ENCODE measurements at places on chromosomes 5 and 9.

GRCh38 chr9:114844766-114845165 lies 38.9 kb upstream of the TNFSF15 start:
- DNase-seq: no peak

GRCh38 chr5:29169886-29170285 lies 2023.6 kb upstream of the CDH6 start:
- DNase-seq: no peak

DNA sequence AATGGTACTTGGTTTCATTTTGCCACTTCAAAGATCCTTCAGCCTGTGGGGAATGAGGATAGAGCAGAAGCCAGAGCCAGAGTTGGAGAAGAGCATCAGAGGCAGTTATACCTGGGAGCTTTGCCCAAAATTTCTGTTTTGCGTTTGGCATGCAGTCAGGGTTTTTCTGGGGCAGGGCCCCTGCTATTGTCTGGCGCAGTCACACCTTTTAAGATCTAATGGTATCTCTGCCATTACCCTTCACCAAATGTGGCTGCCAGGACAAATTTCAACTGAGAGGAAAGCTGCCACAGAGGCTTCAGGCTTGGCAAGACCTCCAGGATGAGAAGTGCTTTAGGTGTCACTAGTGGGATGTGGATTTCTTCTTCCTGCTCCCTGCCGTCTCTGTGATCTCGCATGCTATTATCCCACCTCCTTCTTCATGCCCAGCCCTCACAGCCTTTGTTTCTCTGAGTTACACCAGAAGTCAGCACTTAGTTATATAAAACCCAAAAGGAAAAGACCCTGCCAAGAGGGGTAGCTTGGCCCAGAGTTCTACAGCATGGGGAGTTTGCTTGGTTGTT lies 357.0 kb downstream of the TLE4 start:
- DNase-seq: no peak

- DNase-seq: no peak
Observed at GRCh38 chr5:38593959-38594358, 37.5 kb upstream of the LIFR start.
